GM20000 (cell line): ENCODE measurements at places on chromosomes 1 and 21.

DNA sequence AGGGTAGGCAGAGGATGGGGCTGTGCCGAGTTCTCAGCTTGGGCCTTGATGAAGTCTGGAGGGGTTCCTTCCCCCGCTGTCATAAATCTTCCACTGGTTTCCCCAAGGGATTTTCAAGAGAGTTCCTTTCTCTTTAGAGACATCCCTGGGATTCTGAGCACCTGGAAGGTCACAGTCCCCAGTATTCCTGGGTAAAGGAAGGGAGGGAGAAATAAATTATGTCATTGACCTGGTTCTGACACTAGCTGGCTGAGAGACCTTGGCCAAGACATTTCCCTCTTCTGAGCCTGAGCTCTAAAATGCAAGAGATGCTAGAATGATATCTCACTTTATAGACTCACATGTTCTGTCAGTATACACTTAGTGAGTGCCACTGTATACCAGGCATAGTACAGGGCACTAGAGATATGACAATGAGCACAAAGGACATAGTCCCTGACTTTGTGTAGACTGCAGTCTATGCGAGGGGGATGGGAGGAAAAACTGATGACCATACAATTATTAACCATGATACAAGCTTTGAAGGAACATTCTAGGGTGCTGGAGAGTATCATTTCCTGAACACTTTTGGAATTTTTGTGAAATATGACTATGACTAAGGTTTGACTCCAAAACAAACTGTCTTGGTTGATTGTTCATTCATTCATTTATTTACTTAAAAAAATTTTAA lies 165.8 kb upstream of the JUN start:
- DNase-seq = no peak

DNA sequence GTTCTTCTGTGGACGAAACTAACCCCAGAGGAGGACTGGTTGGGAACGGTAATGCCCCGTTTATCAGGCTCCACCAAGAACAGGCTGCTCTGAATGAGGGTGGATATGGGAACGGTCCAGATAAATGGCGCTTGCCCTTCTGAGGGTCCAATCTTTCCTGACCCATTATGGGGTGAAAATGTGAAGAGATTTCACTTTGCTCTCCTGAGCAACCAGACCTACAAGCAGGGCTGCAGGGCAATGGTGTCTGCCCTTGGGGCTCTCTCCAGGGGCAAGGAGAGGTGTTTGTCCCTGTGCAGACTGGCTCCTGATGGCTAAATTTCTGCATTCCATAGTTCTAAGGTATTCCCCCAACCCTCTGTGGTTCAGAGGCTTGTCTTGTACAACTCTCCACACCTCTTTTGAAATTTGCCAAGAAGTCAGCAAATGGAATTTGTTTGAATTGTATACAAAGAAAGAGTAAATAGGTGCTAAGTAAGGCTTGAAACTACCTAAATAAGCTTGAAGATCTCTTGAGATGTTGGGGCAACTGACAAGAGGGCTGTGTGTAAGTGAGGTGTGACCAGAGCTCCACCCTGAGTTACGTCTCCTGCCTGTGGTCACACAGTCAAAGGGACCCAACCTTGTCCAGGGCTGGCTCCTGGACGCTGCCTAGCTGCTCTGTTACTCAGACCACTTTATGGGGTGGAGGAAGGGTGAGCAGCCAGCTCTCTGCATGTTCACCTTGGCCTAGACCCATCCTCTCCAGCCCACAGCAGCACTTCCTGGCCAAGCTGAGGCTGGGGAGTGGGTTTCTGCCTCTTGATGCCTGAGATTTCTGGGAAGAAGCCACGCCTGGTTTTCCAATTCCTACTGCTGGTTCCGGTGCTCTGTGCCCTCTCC lies 24.8 kb downstream of the SLC2A1 start:
- no peak for DNase-seq

GRCh38 chr1:205739348-205740160 lies 10.4 kb downstream of the NUCKS1 start:
- DNase-seq = no peak

- no peak for DNase-seq
These were observed 311.3 kb downstream of the LRRIQ3 start for GRCh38 chr1:73886716-73887115.

- DNase-seq = no peak
These were observed 15.0 kb upstream of the IFNGR2 start for GRCh38 chr21:33388188-33388587.

DNA sequence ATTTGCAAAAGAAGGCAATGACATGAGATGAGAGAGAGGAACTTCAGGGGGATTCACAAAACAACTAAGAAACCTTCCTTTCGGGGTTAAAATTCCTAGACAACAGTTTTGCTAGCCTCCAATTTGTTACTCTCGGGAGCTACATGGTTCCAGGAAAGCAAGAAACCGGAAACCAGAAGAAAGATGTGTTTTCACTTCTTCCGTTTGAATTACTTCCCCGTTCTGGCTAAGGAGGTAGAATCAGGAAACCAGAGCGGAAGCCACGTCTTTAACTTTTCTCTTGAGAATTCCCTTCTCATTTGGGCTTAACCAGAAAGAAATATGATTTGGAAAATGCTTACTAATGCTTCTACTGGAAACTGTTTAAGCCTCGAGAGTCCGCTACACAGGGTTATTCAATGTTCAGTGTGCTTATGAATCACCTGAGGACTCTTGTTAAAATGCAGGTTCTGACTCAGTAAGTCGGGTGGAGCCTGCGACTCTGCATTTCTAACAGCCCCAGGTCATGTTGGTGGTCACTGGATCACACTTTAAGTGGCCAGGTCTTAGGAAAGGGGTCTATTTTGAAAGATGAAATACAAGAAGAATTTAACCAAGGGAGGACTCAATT lies 43.5 kb upstream of the MCOLN3 start:
- DNase-seq = no peak

DNA sequence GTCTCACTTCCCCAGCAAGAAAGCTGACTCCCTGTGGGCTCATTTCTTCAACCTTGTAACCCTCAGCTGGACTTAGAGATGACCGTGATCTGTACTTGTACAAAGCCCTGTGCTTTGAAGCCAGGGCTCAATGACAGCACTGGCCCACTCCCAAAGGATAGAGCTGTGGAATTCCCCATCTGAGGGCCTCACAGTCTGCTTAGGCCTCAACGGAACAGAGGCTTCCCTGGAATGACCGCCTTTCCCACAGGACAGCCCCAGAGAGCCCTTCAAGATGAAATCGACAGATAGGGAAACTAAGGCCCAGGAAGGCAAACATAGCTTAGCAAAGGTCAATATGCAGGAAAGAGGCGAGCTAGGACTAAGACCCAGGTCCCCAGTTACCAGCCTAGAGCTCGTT lies 11.5 kb downstream of the SLC9A1 start:
- no peak for DNase-seq

GRCh38 chr1:46171871-46172270 lies 3.0 kb upstream of the TSPAN1 start:
- no peak for DNase-seq

DNA sequence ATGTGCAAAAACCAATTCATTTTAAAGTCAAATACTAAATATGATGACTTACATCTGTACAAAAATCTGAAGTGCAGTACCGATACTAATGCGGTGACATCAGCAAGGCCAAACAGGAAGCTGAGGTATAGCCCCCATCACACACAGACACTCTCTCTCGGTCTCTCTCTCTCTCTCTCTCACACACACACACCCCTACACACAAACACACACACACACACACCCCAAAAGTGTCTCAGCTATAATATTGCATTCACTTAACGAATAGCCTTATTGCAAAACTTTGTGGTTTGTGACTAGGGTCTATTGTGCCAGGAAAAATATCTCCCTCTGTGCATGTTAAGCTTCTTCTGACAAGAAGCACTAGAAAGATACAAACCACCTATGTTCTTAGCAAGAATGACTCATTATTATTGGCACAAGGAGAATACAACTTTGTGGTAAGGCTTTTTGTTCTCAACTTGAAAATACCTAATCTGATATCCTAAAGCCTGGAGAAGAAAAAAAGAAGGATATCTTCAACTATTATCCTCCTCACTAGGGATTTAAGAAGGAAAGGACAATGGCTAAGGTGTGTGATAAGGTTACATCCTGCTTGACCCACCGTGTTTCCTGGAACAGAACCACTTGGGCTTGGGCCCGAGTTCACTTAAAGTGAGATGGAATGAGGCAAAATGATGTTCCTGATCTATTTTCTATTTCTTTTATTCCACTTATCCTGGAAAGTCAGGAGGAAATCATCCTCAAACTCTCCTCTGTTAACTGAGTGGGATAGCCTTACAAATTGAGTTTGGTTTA lies 107.1 kb downstream of the NIBAN1 start:
- peak; percentile 60 for DNase-seq

- no peak for DNase-seq
These were observed at the start of gene SLC26A9 for GRCh38 chr1:205943245-205943644. Gene SLC26A9 (minus strand): TSS chr1:205943456. CDS start chr1:205935820, 7,636 bp downstream.

- no peak for DNase-seq
These were observed 45.9 kb downstream of the FAAP20 start for GRCh38 chr1:2148691-2149090.

DNA sequence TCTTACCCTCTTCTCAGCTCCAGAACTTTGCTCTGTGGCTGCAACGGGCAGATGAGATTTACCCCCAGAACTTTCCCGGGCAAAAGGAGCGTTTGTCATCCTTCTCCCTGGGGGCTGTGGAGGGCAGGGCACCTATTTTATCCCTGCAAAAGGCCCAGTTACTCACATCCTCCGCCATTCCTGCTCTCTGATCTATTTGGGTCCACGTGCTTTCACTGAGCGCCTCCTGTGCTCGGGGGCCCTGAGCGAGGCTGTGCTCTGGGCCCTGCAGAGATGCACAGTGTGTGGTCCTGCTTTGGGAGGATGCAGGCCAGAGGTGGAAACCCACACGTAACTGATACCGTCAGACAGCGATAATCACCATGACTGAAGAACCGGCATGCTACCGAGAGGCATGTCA lies 2.4 kb upstream of the CSMD2 start:
- no peak for DNase-seq

DNA sequence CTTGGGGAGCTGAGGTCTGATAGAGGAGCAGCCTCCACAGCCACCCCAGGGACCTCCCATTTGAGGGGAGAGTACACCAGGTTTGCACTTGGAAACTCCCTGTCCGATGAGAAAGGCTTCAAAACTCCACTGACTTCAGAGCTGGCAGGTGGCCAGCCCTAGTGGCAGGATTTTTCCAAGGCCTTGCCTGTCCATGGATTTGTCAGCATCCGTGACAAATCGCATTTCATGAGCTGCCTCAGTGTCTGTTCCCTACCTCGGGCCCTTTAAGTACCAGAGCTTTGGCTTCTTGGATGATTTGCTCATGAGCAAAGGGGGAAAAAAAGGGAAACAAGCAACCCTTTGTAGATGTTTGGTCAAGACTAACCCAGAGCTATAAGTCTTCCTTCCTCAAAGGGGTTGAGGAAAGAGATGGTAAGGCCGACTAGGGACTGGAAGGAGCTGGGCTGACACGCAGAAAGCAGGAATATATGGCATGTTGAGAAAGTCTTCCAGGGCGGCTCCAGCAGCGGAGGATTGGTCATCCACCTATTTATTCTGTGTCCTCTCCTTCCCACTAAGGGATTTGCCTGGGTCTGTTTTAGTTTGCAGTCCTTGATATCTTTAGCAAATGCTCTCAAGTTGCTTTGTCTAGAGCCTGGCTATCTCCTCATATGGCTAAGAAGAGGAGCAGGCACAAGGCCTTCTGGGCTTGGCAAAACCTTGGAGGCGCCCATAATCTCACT lies 2.7 kb upstream of the HSPG2 start:
- no peak for DNase-seq

- no peak for DNase-seq
These were observed 17.4 kb downstream of the OBSCN start for GRCh38 chr1:228225165-228225710.
